ENCODE measurements at places on chromosomes 13 and 19. TPM values are rescaled to one million over a fixed set of nuclear protein-coding genes. Genes with fewer than 3 reads are reported as not detected.

Gene ICAM5
- 18.3 TPM for total RNA-seq

- no peaks in the 10 kb centered on the region for H3K27me3 ChIP-seq
- no peak overlapping the region for H3K4me3 ChIP-seq
- no peak for DNase-seq
- no peaks in the 10 kb centered on the region for H3K36me3 ChIP-seq
- no peaks in the 10 kb centered on the region for H3K4me1 ChIP-seq
- no peak overlapping the region for H3K27ac ChIP-seq
Measured at GRCh38 chr13:76579701-76580100, 306.5 kb downstream of the KCTD12 start.

Gene ZNF98
- not detected for total RNA-seq

Gene SMIM24
- total RNA-seq = not detected

Gene ZNF536
- total RNA-seq = 0.09 TPM

DNA sequence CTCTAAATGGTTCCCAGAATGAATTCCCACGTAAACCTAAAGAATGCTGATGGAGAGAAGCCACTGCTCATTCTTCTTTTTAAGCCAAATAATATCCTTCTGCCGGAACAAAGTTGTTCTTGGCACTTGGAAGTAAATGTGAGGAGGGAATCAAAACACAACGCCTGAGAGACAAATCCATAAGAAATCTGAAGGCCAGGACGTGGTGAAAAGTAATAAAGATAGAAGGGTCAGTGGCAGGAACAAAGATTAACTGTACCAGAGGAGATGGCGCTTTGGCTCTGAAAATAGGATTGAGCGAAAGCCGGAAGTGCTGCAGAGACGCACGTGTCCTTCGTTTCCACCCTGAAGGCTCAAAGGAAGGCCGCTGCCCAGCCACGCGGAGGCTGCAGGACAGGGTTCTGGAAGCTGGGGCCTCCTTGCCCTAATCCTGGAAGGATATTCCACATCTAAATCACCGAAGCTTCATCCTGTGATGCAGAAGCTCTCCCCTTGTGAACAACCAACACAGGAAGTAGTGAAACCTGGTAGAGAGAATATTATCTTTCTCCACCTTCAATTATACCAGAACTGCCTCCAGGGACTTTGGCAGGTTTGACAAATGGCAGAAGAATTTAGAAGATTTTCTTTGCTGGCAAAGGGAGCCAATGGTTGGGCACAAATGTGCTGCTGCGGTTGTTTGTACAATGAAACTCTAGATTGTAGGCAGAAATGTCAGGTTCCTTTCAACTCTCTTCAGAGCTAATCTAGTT lies 214.6 kb upstream of the SERP2 start:
- no peaks in the 10 kb centered on the region for H3K27me3 ChIP-seq
- H3K36me3 ChIP-seq = no peaks in the 10 kb centered on the region
- no peak for DNase-seq
- peaks cover 8% of the 10 kb centered on the region for H3K4me1 ChIP-seq
- no peak overlapping the region for H3K4me3 ChIP-seq
- no peak overlapping the region for H3K27ac ChIP-seq

Gene MATK
- 22.6 TPM for total RNA-seq

DNA sequence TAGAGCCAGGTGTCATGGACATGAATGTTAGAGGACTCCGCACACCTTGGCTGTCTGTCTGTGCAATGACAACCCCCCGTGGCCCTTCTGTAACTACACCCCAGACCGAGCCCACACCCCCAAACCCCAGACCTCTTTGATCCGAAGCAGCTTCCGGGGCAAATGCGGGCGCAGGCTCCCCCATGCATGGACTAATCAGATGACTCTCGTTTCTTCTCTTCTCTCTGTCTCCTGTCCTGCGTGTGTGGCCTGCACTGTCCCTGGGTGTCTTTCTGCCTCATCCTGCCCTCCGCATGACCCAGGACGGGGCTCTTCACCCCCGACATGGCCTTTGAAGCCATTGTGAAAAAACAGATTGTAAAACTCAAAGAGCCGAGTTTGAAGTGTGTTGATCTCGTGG lies 38.9 kb downstream of the TMED1 start:
- no peak for DNase-seq
- peaks cover 96% of the 10 kb centered on the region for H3K36me3 ChIP-seq
- no peaks in the 10 kb centered on the region for H3K27me3 ChIP-seq

Gene HSD17B14
- 23.5 TPM for total RNA-seq

DNA sequence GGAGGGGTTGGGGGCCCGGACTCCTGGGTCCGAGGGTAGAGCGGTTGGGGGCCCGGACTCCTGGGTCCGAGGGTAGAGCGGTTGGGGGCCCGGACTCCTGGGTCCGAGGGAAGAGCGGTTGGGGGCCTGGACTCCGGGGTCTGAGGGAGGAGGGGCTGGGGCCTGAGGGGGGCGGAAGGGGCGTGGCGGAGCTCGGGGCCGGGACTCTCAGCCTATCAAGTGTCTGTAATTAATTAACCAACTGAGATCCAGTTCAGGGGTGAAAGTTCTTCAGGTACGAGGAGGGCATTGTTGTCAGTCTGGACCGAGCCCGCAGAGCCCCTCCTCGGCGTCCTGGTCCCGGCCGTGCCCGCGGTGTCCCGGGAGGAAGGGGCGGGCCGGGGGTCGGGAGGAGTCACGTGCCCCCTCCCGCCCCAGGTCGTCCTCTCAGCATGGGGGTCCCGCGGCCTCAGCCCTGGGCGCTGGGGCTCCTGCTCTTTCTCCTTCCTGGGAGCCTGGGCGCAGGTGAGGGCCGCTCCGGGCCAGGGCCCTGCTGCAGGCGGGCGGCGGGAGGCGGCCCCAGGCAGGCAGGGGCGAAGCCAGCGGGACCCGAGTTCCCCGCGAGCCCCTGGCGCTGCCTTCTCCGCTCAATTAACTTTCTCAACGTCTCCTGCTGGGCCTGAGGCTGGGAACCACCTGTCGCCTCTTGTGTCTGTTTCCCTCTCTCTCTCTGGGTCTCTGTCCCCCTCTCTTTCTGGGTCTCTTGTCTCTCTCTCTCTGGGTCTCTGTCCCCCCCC lies 697 bp downstream of the FCGRT start:
- peak; percentile 85 for DNase-seq
- H3K27me3 ChIP-seq = no peaks in the 10 kb centered on the region
- H3K4me3 ChIP-seq = peak overlapping the region; percentile 84
- H3K27ac ChIP-seq = peak overlapping the region; percentile 91
- H3K36me3 ChIP-seq = no peaks in the 10 kb centered on the region

Gene PCDH20
- 6.3 TPM for total RNA-seq

Gene GNG7
- 5.5 TPM for total RNA-seq

Gene FBXO17
- 13.3 TPM for total RNA-seq

GRCh38 chr13:36344886-36345437 lies 1.2 kb downstream of the SPART start:
- no peaks in the 10 kb centered on the region for H3K27me3 ChIP-seq
- peak overlapping the region; percentile 86 for H3K4me3 ChIP-seq
- no peak for DNase-seq
- peak overlapping the region; percentile 99 for H3K27ac ChIP-seq
- H3K36me3 ChIP-seq = no peaks in the 10 kb centered on the region

DNA sequence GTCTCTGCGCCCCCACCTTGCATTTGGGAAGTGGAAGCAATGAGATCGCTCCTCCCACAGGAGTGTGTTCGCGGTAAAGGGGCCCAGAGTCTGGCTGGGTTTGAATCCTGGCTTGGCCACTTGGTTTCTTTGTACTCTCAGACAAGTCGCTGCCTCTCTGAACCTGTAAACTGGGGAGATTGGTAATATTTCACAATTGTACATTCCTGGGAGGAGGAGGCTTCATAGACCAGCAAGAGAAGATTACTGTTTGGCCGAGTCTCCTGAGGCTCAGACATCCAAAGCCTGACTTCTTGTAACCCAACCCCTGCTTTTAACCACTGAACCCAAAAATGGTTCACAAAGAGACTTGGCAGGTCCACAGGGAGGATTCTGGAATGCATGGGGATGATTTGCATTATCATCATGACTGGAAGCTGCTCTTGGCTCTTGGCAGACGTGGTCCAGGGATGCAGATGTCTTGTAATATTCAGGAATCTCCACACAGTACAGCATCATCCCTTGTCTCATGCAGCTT lies 13.6 kb upstream of the STRN4 start:
- peaks cover 18% of the 10 kb centered on the region for H3K4me1 ChIP-seq
- no peaks in the 10 kb centered on the region for H3K27me3 ChIP-seq
- no peak overlapping the region for H3K4me3 ChIP-seq
- H3K36me3 ChIP-seq = no peaks in the 10 kb centered on the region
- H3K27ac ChIP-seq = no peak overlapping the region

GRCh38 chr13:48569104-48569666 lies 36.3 kb upstream of the RCBTB2 start:
- no peak for DNase-seq
- H3K4me3 ChIP-seq = no peak overlapping the region
- H3K27ac ChIP-seq = peak overlapping the region; percentile 84
- H3K27me3 ChIP-seq = no peaks in the 10 kb centered on the region

DNA sequence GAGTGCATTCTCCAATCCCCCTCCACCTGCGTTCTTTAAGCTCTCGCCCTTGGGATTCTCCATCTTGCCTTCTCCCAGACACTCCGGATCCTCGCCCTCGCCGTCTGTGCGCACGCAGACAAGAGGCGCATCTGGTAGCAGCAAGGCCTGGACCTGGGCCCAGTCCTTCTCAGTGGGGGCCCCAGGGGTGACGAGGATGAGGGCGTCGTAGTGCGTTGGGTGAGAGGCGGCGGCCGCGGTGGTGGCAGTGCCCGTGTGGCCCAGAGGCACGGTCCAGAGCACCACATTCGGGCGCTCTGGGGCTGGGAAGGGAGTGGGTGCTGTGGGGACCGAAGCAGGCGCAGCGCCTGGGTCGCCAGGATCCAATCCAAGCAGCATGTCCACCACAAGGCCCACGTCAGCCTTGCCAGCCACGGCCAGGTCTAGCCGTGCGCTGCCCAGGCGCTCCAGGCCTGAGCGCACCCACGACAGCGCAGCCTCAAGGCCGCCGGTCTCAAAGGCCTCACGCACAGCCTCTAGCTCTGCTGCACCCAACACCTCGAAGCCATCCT lies 3.1 kb downstream of the IRGQ start:
- H3K36me3 ChIP-seq = peaks cover 35% of the 10 kb centered on the region
- no peaks in the 10 kb centered on the region for H3K27me3 ChIP-seq
- peaks cover 28% of the 10 kb centered on the region for H3K4me1 ChIP-seq
- no peak for DNase-seq
- H3K27ac ChIP-seq = no peak overlapping the region
- no peak overlapping the region for H3K4me3 ChIP-seq

Gene ATP4A
- total RNA-seq = not detected

Gene JSRP1
- total RNA-seq = 1.1 TPM

Gene RPS15
- total RNA-seq = 841 TPM

DNA sequence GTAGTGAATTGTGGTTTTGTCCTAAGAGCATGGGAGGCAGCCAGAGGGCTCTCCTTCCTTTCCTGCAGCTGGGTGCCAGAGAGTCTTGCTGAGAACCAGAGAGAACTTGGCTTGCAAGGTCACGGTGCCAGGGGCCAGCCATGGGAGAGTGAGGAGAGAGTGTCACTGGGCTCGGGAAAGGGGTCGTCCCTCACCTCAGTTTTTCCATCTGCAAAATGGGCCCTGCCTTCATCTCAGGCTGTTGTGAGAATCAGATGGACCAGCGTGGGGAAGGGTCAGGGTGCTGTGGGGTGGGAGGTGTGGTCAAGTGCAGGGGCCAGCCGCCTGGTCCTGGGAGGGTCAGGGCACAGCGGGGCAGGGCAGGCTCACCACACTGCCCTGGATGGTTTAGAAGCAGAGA lies 7.3 kb downstream of the LRP3 start:
- H3K27me3 ChIP-seq = no peaks in the 10 kb centered on the region
- H3K36me3 ChIP-seq = no peaks in the 10 kb centered on the region

Gene ZNF554
- total RNA-seq = 4.7 TPM

- no peak overlapping the region for H3K27ac ChIP-seq
- DNase-seq = no peak
- no peaks in the 10 kb centered on the region for H3K4me1 ChIP-seq
- no peak overlapping the region for H3K4me3 ChIP-seq
- H3K27me3 ChIP-seq = no peaks in the 10 kb centered on the region
Measured at GRCh38 chr13:99366075-99366987, 59.1 kb upstream of the GPR183 start.

Gene C13orf42
- not detected for total RNA-seq

GRCh38 chr19:8513036-8513686 lies 806 bp downstream of the ZNF414 start:
- H3K27me3 ChIP-seq = no peaks in the 10 kb centered on the region
- no peak for DNase-seq
- H3K4me3 ChIP-seq = peak overlapping the region; percentile 65
- no peaks in the 10 kb centered on the region for H3K36me3 ChIP-seq
- peaks cover 39% of the 10 kb centered on the region for H3K4me1 ChIP-seq

Gene SHISA2
- total RNA-seq = 26.3 TPM

Gene OXGR1
- total RNA-seq = 0.55 TPM

Gene CGB8
- not detected for total RNA-seq

- H3K4me1 ChIP-seq = no peaks in the 10 kb centered on the region
- H3K4me3 ChIP-seq = no peak overlapping the region
- no peaks in the 10 kb centered on the region for H3K36me3 ChIP-seq
- no peak for DNase-seq
- H3K27ac ChIP-seq = no peak overlapping the region
Measured at GRCh38 chr13:47206111-47206510, 309.3 kb upstream of the HTR2A start.

DNA sequence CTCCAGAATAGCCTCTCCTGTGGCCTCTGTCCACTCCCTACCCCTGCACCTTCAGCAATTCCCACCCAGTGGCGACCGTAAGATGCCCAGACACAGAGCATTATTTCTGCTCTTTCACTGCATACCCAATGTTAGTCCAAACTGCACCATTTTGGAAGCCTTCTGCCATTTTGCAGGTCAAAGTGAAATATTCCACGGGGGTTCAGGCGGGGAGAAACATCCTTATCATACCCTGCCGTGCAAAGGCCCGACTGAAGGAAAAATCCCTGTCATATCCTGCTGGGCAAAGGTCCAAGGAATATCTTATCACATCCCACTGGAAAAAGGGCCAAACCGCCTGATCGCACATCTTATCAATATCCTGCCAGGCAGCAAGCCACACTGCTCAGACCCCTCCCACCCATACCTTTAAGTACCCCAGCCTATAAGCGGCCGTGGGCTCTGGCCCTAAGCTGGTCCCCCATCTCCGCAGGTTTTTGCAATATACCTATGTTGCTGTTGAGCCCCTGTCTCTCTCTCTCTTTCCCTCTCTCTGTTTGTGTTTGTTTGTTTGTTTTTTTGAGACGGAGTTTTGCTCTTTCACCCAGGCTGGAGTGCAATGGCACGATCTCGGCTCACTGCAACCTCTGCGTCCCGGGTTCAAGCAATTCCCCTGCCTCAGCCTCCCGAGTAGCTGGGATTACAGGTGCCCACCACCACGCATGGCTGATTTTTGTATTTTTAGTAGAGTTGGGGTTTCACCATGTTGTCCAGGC lies 18.2 kb downstream of the CLEC11A start:
- H3K4me1 ChIP-seq = no peaks in the 10 kb centered on the region
- no peak overlapping the region for H3K4me3 ChIP-seq
- H3K27ac ChIP-seq = no peak overlapping the region
- H3K36me3 ChIP-seq = no peaks in the 10 kb centered on the region

Gene PAK4
- total RNA-seq = 72.8 TPM

- no peak overlapping the region for H3K4me3 ChIP-seq
- peaks cover 41% of the 10 kb centered on the region for H3K36me3 ChIP-seq
- peaks cover 49% of the 10 kb centered on the region for H3K4me1 ChIP-seq
- no peaks in the 10 kb centered on the region for H3K27me3 ChIP-seq
Measured at GRCh38 chr19:13079542-13079986, 23.1 kb downstream of the LYL1 start.

All from upper lobe of right lung (tissue), 1 donor.